ENCODE measurements at places on chromosomes 16 and 17.

GRCh38 chr16:78321620-78322360 lies 222.3 kb downstream of the WWOX start:
- no peak for DNase-seq

- DNase-seq: no peak
Observed at GRCh38 chr16:75589306-75589705, 23.1 kb downstream of the GABARAPL2 start.

DNA sequence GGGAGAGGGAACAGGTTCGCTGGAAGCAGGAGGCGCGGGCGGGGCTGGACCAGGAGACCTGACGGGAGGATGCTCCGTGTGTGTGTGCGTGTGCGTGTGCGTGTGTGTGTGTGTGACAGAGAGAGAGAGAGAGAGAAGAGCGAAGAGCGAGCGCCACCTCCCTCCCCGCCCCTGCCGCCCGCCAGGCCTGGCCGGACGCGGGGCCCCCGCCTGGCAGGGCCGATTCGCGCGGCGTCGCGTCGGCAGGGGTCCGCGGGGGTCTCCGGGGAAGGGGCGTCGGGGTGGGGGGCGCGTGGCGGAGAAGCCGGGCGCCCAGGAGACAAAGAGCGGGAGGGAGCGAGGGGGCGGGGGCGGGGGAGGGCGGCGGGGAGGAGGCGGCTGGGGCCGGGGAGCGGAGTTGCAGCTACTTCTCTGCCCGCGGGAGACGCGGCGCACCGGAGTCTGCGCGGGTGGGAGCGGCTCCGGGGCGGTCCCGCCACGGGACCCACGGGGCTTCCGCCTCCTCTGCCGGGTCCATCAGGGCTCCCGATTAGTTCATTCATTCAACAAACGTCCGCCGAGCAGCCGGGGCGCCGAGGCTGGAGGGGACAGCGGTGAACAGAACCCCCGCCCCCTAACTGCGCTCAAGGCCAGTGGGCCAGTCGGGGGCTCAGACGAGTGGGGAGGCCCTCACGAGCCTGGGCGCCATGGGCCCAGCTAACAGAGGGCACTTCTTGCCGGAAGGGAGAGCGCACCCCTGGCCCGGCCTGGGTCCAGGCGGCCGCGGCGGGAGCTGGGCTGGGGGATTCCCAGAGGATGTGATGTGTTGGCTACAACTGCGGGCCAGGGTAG lies at the start of gene SAMD14:
Gene SAMD14 (minus strand): TSS at position 433 of the 831 bp plus-strand sequence. CDS start 5,201 bp downstream, outside the sequence.
- DNase-seq: no peak

GRCh38 chr16:8798535-8799157 lies 1.0 kb downstream of the PMM2 start:
- no peak for DNase-seq

DNA sequence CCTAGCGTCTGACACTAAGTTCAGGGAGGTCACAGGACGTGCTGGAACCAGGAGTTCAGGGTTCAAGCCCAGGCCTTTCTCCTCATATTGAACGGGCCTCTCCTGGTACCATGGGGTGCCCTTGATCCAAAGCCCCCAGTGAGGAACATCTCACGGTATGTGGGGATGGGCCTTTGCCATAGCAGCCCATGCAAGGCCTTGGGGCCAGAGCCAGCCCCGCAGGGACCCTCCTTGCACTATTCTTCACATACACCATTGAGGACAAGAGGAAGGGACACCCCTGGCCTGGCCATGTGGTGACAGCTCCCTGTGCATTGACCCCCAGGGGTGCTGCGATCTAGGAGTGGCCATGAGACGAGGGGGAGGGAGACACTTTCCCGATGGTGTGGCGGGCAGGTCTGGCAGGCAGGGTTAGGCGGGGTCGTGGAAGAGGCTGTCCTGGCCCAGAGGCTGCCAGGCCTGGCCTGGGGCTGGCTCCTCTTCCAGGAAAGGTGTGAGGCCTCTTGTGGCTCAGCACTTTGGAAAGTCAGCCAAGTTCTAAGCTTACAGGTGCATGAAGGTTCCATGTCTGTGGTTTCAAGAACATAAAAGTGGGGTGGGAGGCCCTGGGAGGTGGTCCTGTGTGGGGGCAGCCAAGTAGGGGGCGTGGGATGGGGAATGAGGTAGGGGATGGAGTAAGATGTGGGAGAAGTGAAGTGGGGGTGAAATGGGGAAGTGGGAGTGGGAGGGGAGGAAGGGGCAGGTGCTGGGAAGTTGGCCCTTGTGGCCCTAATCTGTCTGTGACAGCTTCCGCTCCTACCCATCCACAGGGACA lies 88.7 kb upstream of the CBX4 start:
- DNase-seq: no peak

DNA sequence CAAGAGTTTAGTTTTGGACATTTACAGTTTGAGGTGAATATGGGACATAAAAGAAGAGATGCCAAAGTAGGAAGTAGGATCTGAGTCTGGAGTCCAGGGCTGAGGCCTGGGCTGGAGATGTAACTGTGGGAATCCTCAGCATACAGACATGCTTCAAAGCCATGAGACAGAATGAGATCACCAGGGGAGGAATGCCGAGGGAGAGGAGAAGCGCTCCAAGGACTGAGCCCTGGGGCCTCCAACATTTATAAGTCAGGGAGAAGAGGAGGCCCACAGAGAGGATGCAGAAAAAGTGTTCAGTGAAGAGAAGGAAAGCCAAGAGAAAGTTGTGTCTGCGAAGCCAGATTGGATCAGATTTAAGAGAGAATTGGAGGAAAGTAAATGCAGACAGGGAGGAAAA lies 277.5 kb upstream of the MYOCD start:
- DNase-seq: no peak

GRCh38 chr17:75250009-75250471 lies 11.4 kb downstream of the GGA3 start:
- no peak for DNase-seq

DNA sequence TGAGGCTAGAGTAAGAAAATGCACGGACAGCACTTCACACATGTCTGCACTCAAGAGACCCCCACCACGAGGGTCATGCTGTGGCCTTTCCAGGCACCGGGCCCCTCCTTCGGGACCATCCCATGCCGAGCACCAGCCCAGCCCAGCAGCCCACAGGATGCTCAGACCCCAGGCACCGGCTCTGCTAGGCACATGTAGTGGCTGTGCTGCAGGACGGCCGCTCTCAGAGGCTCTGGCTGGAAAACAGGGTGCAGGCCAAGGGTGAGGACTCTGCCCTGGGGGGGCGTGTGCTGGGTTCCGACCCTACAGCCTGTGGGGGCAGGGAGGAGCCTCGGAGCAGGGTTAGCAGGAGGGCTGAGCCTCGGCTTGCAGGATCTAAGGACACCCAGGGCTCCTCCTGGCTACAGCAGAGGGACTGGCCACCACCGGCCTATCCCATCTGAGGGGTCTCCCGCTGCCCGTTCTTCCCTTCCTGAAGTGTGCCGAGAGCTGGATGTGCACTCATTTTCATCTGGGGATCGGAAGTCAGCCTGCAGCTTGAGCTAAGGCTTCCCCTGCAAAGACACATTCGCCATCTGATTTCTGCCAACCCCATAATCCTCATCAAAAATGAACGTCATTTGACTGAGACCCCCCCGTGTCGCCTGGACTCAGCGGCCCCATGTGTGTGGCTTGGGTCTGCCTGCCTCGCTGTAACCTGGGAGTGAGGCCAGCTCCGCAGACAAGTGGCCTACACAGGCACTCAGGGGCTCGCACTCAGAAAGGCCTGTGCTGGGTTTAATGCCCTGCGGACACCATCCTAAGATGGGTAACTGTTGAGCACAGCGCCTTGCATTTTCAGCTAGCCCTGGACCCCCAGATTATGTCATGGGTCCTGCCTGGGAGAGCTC lies 293.1 kb upstream of the FOXF1 start:
- no peak for DNase-seq

Measured in NCI-H1436 treated with DMSO at 0.1 percent for 48 hours (cell line).